Trophoblast cell (in vitro differentiated cells and primary cell): ENCODE measurements at places on chromosomes 16 and 17.

DNA sequence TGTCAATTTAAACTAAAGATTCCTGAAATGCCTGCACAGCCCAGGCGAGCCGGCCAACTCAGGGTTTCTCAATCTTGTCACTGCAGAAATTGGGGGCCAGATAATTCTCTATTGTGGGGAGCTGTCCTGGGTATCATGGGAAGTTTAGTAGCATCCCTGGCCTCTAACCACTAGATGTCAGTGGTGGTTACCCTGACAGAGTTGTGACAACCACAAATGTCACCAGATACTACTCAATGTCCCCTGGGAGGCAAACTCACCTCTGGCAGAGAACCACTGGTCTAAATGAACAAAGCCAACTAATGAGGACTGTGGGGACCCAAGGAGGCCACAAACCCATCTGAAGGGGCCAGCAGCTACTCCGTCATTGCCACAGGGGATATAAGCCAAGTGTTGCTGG, 90.9 kb downstream of the MYH11 start:
- DNase-seq, result no peak

DNA sequence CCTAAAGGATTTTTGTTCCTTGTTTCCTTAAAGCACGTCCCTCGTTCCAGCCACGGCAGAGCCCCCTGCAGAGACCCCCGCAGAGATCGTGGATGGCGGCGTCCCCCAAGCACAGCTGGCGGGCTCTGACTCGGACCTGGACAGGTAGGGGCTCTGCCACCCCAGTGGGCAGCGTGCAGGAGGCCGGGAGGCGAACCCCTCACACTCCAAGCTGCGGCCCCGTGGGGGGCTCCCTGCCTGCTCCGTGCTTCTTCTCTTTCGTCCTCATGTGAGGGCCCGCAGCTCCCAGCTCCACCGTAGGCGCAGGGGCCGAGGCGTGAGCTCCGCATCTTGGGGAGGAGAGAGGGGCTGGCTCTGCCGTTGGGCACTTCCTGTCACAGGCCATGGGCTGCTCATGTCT, 8.5 kb downstream of the TELO2 start:
- no peak for DNase-seq

DNA sequence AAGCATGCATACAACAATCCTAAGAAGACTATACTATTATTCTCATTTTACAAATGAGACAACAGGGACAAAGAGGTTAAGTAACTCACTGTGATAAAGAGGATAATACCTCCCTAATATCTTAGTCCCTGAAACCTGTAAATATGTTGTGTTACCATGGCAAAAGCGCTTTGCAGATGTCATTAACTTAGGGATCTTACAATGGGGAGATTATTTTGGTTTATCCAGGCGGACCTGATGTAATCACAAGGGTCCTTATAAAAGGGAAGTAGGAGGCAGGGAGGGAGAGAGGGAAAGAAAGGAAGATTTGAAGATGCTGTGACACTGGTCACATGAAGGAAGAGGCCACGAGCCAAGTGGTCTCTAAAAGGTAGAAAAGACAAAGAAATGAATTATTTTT, 164.7 kb downstream of the CNTNAP4 start:
- DNase-seq, result no peak

DNA sequence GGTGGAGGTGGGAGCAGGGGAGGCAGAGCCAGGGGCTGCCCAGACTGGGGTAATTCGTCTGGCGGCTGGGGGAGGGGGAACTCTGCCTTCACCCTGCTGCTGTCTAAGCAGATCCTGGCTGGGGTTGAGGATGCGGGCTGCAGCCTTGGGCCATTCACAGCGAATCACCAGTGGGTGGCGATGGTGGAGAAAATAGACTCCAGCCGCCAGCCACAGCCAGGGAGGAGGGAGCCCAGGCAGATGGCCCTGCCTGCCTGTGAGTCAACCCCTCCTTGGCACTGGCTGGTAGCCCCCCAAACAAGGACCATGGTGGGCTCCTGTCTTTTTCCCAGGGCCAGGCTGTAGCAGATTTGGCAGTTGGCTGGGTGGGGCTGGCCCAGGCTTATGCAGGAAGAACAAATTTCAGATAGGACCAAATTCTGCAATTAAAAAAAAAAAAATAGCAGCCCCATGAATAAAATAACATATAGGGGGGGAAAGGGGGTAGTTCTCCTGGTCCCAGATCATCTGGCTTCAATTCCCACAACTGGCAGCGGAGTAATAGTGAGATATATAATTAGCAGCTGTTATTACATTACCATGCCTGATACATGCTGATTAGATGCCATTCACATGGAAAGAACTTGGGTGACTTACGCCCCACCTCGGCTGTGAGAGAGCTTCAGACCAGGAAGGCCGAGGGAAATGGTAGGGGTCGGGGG, 41.5 kb upstream of the CDH5 start:
- DNase-seq, result peak; percentile 83

DNA sequence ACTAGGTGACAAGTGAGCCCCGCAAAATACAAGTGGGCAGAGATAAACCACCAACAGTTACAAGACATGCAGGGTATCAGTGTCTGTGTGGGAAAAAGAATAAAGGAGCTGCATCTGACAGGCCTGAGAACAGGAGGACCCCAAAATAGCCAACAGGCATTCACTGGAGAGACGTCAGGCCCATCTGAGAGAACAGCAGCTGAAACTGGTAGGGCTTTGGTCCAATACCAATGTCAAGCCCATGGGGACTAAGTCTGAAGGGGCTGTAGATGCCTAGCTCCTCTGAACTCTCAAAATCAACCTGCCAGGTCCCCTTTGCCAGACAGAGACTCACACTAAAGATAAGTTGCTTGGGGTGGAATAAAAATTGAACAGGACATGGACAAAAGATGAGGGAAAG, 30.5 kb upstream of the TANC2 start:
- DNase-seq, result no peak

DNA sequence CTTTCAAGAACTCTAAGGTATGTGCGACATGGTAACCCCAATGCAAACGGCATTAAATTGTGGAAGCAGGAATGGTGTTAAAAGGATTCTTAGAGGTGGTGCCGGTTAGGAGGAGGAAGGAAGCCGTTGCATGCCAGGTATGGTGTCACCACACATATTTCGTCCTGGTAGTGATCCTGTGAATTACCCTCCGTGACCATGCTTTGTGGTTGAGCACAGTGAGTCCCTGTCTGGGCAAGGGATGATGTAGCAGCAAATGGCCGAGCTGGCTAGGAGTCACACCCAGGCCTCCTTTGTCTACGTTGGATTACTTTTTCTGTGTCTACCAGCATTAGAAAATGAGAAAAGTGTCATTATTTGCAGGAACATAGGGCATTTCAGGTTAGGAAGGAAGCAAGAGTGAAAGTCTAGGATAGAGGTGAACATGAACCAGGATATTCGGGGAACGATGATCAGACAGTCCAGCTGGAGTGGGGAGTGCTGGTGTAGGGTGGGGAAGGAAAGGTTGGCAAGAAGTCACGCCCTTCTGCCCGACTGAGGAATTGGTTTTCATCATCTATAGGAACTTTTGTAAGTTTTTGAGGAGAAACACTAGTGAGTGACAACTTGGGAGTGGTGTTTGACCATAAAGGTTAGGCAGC, 123.5 kb downstream of the PRKCA start:
- no peak for DNase-seq
